COR-L47 (cell line): ENCODE measurements at places on chromosomes 1 and 21.

- no peak for DNase-seq
Observed at GRCh38 chr1:229984992-229985612, 81.9 kb upstream of the GALNT2 start.

DNA sequence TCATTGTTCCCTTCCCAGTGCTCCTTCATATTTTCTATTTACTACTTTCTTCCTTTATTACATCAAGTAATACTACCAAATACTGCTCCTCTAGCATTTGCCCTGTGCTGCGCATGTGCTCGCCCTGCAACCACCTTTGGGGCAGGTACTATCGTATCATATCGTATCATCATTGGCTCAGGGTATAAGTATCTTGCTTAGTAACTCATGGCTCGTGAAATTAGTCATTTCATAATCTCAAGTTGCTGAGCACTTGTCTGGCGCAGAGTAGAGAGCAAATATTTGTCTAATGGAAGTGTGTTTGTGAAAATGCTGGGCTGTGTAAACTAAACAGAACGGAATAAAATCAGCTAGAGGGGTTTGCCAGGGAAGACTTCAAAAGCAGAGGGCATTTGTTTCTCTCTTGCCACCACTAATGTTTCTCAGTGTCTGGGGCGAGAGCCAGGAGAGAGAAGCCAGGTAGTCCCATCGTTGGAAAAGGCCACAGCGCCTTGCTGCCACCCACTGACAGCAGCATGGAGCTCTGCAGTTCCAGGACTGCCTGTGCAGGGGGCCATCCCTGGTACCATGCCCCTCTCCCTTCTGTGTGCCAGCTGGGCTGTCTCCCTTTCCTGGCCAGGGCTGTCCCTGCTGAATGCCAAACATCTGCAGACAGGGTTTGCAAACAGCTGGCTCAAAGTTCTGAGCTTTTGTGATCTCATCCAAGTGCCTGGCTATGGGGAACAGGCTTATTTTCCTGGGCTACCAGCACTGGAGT is 20.0 kb upstream of the CPT2 start:
- DNase-seq, result peak; percentile 37

DNA sequence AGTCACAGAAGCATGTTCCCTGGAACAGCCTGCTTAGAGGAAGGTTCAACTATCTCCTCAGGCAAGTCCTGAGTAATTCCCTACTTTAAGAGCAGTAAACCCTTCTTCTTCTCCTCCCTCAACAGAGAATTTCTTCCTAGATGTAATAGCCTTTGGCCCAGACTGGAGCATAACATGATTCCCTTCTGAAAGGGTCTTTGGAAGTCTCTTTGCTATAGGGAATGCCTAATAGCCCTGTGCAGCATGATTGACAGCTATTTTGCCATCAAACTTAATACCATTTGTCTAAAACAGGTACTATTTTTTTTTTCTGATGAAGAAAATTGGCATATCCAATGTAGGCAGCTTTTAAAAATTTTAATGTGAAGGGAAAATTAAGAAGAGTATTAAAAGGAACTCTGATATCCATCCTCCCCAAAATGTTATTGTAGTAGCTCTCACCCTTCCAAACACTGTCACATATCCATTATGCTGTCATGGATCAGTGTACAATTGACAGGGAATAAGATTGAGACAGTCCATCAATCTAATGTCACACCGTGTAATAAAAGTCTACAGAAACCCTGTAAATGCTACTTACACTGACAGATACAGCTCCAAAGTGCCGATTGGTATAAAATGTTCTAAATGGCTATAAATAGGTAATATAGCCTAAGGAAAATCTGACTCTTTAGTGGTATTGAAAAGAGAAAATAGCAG is 884.6 kb downstream of the TTLL7 start:
- DNase-seq, result no peak

DNA sequence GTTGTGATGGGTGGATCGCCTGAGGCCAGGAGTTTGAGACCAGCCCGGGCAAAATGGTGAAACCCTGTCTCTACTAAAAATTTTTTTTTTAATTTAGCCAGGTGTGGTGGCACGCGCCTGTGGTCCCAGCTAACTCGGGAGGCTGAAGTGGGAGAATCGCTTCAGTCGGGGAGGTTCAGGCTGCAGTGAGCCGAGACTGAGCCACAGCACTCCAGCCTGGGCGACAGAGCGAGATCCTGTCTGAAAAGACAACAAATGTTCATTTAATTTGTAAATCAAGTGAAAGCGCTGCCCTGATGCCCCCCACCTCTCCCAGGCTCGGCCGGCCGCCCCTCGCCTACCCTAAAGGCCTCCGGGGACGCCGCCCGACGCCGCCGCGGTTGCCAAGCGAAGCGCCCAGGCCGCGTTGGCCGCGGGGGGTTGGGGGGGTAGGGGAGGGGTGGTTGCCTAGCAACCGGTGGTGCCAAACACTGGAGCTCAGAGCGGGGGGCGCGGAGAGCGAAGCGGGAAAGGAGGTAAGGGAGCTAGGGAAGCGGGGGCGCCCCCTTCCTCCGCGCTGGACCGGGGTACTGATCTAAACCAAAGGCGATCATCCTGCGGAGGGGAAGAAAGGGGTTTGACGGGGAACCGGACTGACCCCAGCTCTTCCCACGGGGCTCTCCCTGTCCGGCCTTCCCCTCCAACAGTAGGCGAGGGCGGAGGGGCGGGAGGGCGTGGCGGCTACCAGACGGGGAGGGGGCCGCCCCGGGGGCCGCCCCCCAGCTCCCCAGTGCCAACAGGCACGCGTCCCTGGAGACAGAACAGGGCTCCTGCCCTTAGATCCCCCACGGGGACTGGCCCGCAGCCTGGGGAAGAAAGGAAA is at the start of gene TEKT2:
Gene TEKT2 (plus strand): TSS at position 460 of the 862 bp plus-strand sequence. CDS start 828 bp downstream, outside the sequence.
- DNase-seq, result peak; percentile 91

DNA sequence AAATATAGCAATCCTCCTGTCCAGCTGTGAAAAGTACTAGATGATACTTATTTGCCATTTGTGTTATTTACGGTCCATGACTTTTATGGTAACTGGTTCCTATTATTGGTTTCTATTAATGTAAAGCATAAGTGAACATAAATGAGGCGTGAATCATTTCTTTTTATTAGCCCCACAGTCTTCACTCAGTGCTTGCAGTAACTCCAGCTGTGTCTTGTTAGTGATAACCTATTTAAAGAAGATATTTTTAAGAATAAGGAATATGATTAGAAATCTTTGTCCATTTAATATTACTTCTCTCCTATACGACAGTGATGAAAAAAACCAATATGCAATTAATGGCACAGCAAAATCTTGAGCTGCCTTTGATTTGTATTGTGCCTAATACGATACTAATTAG is 149.9 kb downstream of the SPATA17 start:
- no peak for DNase-seq

DNA sequence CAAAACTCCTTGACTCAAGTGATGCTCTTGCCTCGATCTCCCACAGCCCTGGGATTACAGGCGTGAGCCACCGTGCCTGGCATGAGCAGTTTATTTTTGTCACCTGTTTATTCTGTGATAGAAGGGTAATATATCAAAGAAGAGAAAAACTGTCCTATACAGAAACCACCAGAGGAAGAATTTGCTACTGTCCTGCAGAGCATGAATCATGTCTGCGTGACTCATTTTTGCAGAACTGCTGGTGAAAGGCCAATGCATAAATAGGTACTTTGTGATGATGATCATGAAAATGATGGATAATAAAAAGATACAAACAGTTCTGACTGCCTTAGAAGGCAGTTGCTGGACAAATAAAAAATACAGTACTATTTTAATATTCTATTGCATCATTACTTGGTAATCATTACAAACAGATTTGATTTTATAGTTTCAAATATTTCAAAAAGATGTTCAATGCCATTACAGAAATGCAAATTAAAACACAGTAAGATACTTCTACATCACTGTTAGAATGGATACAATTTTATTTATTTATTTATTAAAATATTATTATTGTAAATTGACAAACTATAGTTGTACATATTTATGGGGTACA is 26.5 kb downstream of the RIPPLY3 start:
- no peak for DNase-seq

- no peak for DNase-seq
Observed at GRCh38 chr1:23727362-23727811, 15.9 kb upstream of the ELOA start.

DNA sequence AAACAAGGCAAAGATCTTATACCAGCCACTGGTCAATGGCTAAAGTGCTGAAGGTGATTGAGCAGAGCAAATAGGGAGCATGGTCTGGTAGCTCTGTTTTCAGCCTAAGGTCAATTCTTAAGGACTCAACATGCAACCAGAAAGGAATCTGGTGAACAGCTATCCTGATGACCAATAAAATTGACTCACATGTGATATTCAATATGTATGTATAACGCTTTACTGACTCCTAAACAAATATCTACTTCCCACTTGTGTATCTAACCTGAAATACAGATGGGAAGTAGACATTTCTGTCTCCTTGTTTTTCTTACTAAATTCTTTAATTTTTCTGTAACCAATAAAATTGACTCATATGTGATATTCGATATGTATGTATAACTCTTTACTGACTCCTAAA is 24.9 kb upstream of the CTH start:
- no peak for DNase-seq

GRCh38 chr1:183070923-183071618 is 47.9 kb downstream of the LAMC1 start:
- no peak for DNase-seq

DNA sequence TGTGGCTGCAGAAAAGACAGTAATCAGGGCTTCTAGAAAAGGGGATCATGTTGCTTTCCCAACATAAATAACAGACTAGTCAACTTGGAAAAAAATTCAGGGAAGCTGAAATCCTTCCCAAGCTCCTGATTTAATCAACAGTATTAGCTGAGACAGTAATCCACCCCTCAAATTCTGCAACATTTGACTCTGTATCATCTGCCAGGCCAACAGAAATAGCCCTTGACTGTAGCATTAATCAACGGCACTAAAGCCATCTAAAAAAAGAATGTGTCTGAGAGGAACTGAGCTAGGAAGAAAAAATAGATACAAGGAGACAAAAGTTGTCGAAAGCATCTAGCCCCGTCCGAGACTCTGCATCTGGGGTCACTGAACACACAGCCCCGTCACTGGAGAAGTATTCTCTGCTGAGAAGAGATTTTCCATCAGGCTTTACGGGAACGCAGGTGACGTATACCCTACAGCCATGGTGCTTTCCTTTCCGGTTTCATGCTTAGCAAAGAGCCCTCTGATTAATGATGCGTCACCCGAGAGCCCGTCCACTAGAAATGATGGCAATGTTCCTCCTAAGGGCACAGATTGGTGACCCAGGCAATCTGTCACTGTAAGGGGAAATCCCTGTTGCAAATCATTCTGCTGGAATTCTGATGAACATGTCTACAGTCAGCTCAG is 42.1 kb upstream of the TP53BP2 start:
- DNase-seq, result no peak

DNA sequence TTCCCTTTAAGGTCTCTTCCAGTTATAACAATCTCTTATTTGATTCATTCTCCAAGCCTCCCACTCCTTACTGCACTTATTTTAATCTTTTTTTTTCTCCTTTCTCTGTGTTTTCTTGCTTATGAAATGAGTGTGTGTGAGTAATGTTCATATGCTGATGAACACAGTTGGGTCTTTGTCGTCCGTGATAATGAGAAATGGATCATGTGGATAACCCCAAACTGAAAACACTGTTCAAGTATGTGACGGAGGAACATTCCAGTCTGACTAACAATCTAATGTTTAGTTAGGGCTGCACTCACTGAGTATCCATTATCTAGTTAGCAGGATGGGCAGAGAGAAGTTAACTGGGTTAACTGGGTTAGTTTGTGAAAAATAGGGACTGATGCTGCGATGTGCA is 253.1 kb upstream of the DUSP10 start:
- DNase-seq, result no peak

- no peak for DNase-seq
Observed at GRCh38 chr1:197024460-197024859, 42.6 kb downstream of the F13B start.

- DNase-seq, result no peak
Observed at GRCh38 chr1:19481826-19482398, 3.4 kb downstream of the CAPZB start.

GRCh38 chr1:211551638-211552460 is 27.1 kb downstream of the SLC30A1 start:
- DNase-seq, result no peak

- DNase-seq, result no peak
Observed at GRCh38 chr21:41410361-41410760, 15.7 kb upstream of the MX1 start.

DNA sequence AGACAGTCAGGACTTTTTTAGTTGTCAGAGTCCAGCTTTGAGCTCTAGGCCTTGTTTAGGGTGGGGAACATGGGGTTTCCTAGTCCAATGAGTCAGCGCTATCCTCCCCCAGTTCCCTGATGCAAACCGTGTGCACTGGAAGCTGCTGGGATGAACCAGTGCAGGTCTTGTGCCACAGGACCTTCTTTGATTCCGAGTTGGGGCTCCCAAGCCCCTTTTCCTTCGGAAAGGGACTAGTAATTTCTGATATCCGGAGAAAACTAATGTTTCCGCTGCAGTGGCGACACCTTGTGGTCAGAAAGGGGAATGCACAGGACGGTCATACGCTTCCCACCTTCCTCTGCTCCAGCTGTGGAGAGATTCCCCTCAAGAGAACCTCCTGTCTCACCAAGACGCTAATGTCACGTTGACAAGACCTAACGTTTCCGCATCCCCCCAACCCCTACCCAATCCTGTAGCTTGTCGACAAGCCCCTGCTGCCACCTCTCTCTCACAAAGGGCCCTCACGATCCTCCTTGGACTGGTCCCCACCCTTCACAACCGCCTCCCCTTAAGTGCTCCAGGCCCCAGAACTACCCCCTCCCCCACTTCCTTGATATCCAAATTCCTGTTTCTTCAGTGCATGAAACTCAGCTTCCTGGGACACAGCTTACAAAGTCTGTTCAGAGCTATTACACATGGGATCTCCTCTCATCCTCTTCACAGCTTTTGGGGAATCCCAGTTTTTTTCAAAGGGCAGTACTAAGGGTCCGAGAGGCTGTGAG is 30.9 kb downstream of the GPA33 start:
- DNase-seq, result peak; percentile 61

GRCh38 chr1:228039986-228040385 is 33.2 kb downstream of the WNT3A start:
- DNase-seq, result no peak

DNA sequence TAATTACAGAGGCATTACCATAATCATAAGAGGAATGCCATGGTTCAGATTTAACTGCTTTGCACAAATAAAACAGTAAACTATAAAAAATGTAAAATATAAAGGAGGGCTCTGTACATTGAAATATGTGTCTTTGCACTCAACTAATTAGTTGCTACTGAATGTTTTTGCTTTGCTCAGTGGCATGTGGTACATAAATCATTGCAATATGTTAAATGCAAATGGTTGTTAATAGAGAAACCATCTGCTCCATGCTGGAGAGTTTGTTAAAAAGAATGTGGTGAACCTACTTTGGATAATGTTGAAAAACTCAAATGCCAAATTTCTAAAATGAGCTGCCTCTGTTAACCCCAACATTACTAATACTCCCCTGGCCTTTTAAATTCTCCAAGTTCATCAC is 201.5 kb downstream of the NTNG1 start:
- DNase-seq, result no peak

DNA sequence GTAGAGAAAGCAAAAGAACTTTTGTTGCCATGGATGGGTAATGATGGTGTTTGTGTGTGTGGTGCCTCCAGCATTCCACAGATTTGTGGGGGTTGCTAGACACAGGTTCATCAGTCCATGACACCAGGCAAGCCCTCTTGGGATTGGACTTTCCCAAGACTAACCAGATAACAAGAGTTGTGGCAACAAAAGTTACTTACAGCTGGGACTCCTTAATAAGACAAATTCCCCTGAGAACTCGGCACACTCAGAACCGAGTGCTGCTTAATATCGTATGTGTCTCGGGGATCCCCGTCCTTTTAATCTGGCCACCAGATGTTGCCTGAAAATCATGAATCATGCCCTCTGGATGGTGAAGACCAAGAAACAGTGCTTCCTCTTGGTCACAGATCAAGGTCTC is 193.3 kb downstream of the AJAP1 start:
- no peak for DNase-seq

GRCh38 chr1:216582151-216582550 is 141.1 kb downstream of the ESRRG start:
- DNase-seq, result no peak
